ENCODE measurements at places on chromosomes 4 and X.

DNA sequence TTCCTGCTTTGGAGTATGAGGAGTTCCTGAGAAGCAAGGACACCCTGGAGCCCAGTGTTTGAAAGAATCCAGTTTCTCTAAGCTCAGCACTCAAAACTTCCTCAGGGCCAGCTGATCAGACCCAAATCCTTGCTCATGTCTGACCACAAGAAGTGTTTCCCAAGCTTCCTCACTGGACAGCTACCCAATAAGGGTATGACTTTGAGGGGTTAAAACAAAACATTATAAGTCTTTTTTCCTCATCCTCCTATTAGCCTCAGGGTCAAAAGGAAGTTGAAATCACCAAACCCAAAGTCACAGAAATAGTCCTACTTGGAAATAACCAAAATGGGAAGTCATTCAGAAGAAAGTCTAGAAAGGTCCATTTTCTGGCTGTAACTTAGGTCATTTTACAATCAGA is 13.7 kb downstream of the ZBTB33 start:
- DNase-seq, result no peak

GRCh38 chr4:4395849-4396627 is 9.1 kb downstream of the NSG1 start:
- DNase-seq, result peak; percentile 75

- no peak for DNase-seq
Measured at GRCh38 chr4:168577624-168578023, 80.8 kb downstream of the PALLD start.

DNA sequence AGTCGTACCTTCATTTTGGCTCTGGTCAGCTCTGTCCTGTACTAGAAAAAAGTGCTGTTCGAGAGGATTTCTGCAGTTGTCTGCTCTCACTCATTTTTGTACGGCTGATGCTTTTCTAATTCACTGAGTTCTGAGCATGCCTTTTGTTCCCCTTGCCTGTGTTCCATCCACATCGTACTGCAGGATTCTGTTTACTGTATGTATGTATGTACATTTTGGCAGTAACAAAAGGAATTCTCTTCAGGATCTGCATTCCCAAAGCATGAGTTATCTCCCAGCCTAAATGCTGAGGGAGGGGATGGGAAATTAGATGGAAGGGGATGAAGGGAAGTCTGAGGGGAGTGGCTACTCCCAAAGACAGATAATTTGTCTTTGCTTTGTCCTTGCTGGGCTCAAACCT is 87.6 kb downstream of the GBA3 start:
- no peak for DNase-seq

GRCh38 chr4:108168160-108168670 is 517 bp downstream of the LEF1 start:
- no peak for DNase-seq

DNA sequence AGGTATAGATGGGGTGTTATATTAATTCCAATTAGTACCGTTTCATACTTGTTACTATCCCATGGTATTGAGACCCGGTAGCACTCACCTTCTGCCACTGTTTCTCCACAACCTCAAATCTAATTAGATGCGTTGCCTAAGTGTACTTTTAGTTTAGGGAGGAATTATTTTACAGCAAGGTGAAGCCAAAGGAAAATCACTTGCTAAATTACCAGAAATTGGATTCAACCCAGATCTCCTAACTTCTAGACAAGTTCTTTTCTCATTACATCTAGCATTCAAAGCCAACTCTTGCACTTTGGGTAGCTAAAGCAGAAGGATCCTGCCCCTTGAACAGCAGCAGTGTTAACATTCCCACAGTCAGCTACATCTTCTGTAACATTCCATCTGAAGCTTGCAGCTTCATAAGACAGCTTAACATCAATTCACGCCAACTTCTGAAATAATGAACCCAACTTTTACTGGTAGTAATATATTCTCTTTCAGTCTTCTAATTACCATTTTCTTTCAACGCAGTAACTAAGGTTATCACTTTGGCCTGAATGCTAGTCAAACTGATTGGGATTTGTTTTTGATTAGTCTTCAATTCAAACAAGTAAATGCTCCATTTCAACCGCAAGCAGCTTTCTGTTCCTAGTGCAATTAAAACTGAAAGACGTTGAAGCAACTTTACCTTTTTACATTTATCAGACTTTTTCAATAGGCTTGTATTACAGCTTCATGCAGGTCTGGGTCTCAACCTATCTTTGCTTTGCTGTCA is 934 bp upstream of the SEC31A start:
- DNase-seq, result no peak

- peak; percentile 74 for DNase-seq
Measured at GRCh38 chr4:20254511-20255250, 3.0 kb downstream of the SLIT2 start.

GRCh38 chr4:170666909-170667308 is 577.2 kb upstream of the AADAT start:
- no peak for DNase-seq

DNA sequence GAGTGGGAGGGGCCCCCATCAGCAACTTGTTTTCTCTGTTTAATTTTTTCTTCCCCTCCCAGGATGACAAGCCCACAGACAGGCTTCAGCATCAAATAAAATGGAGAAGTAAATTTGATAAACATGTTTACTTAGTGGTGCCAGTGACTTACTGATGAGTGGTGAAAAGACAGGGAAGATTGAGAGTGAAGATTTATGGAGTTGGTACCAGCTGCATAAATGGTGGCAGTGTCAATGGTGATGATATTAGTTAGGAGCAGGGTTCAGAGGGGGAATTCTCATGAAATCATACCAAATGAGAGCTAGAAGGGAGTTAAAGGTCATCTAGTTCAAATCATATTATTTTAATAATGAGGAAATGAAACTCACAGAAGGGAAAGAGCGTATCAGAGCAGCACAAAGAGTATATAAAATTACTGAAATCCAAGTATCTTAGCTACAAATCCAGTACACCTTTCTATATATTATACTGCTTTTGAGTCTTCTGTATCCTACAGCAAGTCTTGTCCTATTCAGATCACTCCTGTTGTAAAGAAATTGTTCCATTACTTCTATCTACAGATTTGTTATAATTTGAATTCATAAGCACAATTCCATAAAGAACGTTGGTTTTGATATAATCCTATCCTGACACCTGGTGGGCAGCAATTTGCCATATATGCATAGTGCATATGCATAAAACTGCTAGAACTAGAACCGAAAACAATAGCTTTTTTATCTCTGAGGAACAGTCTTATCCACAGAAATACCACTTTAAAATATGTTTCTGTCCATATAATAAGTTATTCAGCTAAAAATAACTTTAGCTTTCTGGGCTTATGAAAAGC is 5.0 kb downstream of the P2RY10 start:
- peak; percentile 24 for DNase-seq

GRCh38 chr4:142777045-142777743 is 68.9 kb downstream of the INPP4B start:
- no peak for DNase-seq

GRCh38 chr4:159446266-159446976 is 343.5 kb downstream of the RAPGEF2 start:
- DNase-seq, result peak; percentile 89

GRCh38 chr4:110160618-110161017 is 37.8 kb downstream of the ELOVL6 start:
- DNase-seq, result no peak

- DNase-seq, result no peak
Measured at GRCh38 chrX:50874876-50875275, 35.7 kb upstream of the BMP15 start.

- no peak for DNase-seq
Measured at GRCh38 chrX:37785569-37785968, 5.7 kb downstream of the CYBB start.
